ENCODE measurements at places on chromosomes 6 and 20.

DNA sequence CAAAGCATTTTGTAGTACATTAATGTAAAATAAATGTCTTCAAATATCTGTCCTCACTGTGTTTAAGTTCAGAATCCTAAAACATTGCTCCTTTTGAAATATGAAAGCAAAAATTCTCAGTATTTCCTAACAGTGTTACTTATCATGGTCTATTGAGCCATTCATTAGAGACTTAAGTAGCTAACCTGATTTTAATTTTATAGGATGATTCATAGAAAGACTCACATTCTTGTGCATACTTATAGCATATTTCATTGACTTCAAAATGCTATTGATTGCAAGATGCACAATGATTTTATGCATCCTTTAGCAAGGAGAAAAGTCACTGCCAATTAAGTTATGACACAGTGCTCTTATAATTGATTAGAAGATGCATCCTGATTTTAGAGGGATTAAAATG lies 85.7 kb downstream of the HIVEP1 start:
- no peak for DNase-seq

DNA sequence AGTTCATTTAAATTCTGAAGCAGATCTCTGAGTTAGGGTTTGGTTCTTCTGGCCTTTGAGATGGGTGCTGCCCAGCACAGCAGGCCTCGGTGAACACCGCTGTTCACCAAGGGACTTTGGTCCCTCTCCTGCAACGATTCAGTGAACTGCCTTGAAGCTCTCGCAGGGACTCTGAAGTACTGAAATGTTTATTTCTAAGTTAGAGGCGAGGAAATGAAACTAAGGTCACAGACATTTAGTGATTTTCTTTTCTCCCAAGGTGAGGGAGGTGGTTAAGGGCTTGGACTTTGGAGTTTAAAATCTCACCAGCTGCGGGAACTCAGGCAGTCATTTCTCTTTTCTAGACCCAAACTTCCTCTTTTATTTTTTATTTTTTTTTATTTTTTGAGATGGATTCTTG lies 26.2 kb downstream of the E2F3 start:
- DNase-seq: no peak

DNA sequence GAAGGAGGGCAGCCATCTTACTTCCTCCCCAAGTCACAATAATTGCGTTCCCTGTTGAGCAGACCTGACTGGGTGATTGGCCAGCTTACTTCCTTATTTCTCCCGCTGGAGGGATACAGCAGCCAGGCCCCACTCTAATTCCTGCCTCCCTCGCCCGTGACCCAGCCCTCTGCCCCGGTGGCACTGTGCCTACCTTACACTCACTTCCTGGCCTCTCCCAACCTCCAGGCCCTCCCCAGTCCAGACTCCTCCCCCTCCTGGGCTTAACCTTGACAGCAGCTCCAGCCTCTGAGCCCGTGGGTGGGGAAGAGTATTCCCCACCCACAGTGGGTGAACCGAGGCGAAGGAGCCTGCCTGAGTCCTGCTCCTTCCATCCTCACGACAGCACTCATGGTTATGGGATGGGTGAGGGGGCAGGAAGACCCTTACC lies 3.0 kb downstream of the BAK1 start:
- DNase-seq: no peak

GRCh38 chr6:21808551-21809242 lies 215.1 kb downstream of the SOX4 start:
- DNase-seq: no peak
